ENCODE measurements at places on chromosomes 1 and 21.

DNA sequence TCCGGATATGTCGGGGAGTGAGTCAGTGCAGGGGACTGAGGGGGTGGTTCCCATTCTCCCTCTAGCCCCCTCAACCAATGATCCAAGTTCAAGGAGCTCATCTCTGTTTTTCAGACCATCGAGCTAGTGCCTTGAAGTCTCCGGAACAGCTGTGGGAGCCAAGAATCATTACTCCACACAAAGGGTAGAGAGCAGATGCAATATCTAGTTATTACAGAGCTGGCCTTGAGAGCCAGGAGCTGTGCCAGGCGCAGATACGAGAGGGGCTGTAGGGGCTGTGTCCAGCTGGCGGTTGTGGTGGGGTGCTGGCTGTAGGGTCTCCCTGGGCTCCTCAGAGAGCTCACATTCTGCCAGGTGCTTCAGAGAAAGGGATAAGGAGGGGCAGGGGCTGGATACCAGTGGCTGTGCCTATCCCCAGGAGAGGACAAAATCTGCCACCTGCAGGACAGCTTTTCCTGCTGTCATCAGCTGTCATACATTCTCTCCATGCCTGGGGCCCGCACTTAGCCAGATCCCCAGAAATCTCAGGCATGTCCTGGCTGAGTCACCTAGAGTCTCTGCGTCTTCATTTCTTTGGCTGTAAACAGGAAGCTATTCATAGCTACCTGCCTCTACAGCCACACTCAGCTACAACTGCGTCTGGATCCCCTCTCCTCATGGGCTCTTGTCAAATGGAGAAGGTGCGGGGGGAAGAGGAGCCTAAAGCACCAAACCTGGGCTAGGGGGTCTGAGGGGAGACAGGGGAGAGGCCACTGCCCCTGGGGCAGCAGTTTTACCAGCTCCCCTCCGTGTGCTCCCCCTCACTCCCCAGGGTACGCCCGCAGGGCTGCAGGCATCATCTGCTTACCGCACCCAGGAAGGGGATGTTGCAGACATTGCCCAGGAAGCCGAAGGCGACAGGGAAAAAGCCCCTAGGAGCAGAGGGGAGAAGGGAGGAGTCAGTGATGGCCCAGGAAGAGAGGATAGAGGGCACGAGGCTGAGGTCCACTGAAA lies 2.4 kb upstream of the KISS1 start:
- no peak overlapping the region for H3K4me3 ChIP-seq
- DNase-seq, result no peak

DNA sequence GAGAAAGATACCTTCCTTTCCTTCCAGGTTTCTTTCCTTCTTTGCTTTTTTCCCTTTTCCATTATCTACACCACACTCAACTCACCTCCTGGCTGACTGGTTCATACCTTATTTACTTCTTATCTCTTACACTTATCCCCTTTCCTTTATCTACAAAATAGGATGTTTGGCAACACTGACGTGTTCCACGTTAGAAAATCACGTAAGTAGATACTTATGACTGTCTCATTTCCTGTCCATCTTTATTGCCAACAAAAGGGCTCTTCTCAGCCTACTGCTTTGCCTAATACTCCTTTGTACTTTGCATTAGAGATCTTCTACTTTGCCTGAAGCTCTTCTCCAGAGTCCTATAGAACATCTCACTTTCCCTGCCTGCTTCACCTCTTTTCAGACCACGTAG lies 25.1 kb downstream of the SYNJ1 start:
- no peak overlapping the region for H3K4me3 ChIP-seq
- DNase-seq, result no peak
- peaks cover 17% of the 10 kb centered on the region for H3K36me3 ChIP-seq
- peaks cover 5% of the 10 kb centered on the region for H3K4me1 ChIP-seq
- H3K27ac ChIP-seq, result no peak overlapping the region

DNA sequence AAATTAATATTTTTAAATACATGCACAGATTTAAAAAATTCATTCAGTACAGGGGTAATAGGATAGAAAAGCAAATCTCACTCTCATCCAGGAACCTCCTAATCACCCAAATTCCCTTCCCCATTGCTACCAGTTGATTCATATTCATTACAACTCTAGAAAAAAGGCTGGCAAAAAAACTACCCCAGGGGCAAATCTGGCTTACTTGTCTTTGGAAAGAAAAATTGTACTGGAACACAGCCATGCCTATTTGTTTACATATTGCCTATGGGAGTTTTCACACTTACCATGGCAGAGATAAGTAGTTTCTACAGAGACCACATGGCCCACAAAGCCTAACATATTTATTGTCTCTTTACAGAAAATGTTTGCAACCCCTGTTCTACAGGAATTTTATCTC lies 8.9 kb upstream of the RBM34 start:
- no peak overlapping the region for H3K27ac ChIP-seq
- H3K4me1 ChIP-seq, result no peaks in the 10 kb centered on the region
- peaks cover 34% of the 10 kb centered on the region for H3K36me3 ChIP-seq
- H3K4me3 ChIP-seq, result no peak overlapping the region
- H3K27me3 ChIP-seq, result no peaks in the 10 kb centered on the region

DNA sequence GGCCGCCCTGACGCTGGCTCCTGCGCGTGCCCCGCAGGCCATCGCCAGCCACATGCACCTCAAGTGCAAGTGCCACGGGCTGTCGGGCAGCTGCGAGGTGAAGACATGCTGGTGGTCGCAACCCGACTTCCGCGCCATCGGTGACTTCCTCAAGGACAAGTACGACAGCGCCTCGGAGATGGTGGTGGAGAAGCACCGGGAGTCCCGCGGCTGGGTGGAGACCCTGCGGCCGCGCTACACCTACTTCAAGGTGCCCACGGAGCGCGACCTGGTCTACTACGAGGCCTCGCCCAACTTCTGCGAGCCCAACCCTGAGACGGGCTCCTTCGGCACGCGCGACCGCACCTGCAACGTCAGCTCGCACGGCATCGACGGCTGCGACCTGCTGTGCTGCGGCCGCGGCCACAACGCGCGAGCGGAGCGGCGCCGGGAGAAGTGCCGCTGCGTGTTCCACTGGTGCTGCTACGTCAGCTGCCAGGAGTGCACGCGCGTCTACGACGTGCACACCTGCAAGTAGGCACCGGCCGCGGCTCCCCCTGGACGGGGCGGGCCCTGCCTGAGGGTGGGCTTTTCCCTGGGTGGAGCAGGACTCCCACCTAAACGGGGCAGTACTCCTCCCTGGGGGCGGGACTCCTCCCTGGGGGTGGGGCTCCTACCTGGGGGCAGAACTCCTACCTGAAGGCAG lies 23.4 kb upstream of the ARF1 start:
- H3K27me3 ChIP-seq, result peaks cover 89% of the 10 kb centered on the region
- no peaks in the 10 kb centered on the region for H3K36me3 ChIP-seq
- H3K4me3 ChIP-seq, result peak overlapping the region; percentile 66
- peak; percentile 68 for DNase-seq
- H3K27ac ChIP-seq, result no peak overlapping the region

DNA sequence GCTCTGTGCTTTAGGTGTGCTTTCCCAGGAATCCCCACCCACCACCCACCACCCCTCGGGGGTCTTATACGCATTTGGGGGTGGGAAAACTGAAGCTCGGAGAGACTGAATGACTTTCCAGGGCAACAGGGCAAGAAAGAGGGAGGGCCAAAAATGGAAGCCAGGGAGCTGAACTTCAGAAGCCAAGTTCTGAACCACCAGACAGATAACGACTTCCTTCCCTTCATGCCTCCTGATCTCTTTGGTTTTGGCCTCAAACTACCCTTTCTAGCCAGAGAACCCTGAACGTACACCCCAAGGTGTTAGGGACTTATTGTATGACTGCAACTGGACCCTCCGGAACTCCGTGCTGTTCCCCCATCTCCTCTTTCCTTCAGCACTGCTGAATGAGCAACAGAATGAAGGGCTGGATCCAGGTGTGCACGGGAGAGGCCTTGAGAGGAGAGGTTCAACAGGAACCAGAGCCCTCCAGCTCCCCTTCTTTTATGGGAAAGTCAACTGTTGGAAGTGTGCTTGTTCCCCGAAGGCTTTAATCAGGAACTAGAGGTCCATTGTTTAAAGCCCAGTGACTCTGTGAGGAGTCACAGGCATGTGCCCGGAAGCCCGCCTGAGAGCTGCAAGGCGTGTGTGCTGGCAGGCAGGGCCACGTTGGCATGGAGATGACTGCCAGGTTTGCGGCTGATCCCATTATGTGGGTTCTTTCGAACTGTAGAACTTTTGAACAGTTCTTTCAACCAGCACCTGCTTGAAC lies 3.1 kb downstream of the BACE2 start:
- H3K4me3 ChIP-seq, result no peak overlapping the region
- DNase-seq, result no peak
- H3K27ac ChIP-seq, result no peak overlapping the region
